NB4 (cell line): ENCODE measurements at places on chromosomes 13 and 19.
A peak's percentile ranks its signal among the peaks of the same experiment; 100 is the strongest.

- DNase-seq: no peak
Observed at GRCh38 chr13:31278869-31279268, 79.1 kb downstream of the B3GLCT start.

- DNase-seq: no peak
Observed at GRCh38 chr13:25727810-25728209, 324.0 kb downstream of the SHISA2 start.

- DNase-seq: no peak
Observed at GRCh38 chr13:74067818-74068217, 66.4 kb downstream of the KLF12 start.

- DNase-seq: no peak
Observed at GRCh38 chr13:23722726-23723453, 152.7 kb downstream of the TNFRSF19 start.

DNA sequence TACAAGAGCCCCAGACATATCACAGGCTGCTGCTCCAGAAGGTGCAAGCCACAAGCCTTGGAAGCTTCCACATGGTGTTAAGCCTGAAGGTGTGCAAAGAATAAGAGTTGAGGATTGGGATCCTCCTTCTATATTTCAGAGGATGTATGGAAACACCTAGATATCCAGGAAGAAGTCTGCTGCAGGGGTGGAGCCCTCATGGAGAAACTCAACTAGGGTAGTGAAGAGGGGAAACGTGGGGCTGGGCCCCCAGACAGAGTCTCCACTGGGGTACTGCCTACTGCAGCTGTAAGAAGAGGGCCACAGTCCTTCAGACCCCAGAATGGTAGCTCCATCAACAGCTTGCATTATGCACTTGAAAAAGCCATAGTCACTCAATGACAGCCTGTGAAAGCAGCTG lies 1444.0 kb downstream of the SLITRK1 start:
- DNase-seq: no peak

DNA sequence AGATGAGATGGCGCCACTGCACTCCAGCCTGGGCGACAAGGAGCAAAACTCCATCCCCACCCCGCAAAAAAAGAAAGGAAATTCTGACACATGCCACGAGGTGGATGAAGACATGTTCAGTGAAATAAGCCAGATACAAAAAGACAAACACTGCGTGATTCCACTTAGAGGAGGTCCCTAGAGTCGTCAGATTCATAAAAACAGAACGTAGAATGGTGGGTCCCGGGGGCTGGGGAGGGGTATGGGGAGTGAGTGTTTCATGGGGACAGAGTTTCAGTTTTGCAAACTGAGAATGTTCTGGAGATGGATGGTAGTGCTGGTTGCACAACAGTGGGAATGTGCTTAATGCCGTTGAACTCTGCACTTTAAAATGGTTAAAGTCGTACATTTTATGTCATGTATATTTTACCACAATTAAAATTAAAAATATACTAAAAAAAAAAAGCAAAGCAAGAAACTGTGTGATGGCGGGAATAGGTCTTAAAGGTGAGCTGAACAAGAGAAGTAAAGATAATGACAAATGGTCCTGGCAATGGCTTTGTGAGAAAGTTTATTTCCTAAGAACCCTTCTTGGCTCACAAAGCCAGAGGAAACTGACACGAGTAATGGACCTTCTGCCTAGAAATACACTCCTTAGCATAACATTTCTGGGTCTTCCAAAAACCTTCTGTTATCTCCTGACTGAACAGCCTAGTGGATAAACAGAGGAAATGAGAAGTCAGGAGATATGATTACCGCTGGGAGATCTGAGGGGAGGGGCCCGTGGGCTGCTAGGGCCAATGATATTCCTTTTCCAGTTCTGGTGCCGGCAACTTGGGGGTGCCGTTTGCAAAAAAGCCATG lies 4.2 kb upstream of the SPC24 start:
- no peak for DNase-seq

DNA sequence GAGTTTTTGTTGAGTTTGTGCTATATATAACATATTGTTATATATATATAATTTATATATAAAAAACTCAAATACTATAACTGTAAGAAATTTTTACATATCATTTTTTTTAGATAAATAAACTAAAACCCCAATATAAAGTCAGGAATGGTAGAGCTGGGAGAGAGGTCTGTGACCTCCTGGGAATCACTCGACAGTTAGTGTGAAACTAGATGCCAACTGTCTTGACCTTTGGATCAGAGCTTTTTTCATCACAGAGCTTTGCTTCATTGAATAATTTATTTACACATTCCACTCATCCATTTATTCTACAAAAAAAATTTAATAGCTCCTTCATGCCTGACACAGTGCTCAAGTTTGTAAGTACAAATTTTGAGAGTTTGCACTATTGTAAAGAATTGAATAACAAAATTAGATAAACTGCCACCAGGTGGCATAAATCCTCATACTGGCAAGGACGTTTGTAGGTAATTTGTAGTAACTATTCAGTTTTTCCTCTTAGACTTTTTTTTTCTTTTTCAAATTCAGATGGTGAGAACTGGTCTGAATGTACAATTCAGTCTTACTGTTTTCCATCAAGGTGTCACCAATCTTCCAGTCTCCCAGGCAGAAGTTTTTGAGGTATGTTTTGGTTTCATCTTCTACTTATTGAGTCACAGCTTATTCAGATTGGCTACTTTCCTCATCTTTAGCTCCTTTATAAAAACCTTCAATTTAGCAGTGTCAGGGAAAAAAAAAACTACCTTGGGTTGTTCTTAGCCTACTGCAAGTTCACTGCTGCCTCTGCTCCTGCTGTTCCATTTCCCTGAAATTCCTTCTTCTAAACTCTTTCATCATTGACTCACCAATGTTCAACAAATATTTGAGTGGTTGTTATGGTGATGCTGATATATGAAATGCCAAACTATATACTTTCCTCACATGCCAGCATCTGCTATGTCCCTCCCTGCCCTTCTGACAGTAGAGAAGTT lies 28.7 kb downstream of the LACC1 start:
- peak; percentile 40 for DNase-seq

GRCh38 chr13:65582160-65582559 lies 1648.0 kb downstream of the PCDH9 start:
- no peak for DNase-seq

DNA sequence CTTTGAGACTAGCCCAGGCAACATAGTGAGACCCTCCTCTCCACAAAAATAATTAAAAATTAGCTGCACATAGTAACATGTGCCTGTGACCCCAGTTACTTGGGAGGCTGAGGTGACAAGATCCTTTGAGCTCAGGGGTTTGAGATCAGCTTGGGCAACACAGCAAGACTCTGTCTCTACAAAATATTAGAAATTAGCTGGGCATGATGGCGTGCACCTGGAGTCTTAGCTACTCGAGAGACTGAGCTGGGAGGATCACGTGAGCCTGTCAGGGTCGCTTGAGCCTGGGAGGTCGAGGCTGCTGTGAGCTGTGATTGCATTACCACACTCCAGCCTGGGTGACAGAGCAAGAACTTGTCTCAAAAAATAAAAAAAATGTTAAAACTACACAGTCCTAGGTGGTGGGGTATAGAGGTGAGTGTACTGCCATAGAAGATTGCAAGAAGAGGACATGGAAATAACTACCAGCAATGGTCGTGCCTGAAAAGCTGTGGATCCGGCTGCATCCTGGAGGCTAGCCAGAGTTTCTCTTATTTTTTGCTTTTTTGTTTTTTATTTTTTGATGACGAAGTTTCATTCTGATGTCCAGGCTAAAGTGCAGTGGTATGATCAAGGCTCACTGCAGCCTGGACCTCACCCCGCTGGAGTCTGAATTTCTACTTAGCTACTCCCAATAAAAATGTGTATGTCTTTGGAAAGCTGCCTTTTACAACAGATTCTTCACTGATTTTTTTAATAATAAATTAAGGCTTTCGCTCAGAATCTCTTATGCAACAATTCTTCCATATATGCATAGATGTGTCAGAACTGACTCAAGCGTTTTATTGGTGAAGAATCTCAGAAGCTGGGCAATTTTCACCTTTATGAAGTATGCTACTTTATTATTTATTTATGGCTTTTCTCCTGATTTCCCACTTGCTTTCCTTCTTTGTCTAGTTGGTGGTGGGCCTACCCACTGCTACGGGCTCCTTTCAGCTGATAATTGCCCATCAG lies 393.8 kb downstream of the TSHZ3 start:
- no peak for DNase-seq

DNA sequence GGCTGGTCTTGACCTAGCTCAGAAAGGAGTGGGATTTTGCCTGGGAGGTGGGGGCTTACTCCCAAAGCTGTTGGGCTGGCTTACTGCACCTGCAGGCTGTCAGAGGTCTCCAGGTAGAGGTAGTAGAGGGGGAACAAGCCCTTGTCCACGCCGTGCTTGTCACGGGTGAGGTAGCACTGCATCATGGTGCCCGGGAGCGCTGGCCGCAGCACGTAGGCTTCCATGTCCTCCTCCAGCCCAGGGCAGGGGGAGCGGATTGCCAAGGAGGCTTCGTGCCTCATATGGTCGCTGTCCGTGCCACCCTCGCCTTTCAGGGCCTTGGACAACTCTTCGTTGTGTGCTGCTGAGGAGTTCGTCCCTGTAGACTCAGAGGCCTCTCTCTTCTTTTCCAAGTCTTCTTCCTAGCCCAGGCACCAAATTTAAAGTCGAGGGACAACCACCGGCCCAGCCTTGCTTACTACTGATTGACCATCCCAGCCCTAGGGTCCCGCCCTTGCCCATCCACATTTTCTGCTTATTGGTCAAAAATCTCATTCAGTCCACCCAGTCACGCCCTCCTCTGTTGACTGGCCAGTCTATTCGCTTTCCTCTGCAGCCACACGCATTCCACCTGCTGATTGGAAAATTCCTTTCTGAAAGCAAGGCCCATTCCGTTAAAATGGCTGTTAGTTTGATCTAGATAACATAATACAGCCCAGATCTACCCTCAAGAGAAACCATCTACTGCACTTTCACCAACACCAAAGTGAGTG lies 10.5 kb downstream of the TULP2 start:
- DNase-seq: no peak

DNA sequence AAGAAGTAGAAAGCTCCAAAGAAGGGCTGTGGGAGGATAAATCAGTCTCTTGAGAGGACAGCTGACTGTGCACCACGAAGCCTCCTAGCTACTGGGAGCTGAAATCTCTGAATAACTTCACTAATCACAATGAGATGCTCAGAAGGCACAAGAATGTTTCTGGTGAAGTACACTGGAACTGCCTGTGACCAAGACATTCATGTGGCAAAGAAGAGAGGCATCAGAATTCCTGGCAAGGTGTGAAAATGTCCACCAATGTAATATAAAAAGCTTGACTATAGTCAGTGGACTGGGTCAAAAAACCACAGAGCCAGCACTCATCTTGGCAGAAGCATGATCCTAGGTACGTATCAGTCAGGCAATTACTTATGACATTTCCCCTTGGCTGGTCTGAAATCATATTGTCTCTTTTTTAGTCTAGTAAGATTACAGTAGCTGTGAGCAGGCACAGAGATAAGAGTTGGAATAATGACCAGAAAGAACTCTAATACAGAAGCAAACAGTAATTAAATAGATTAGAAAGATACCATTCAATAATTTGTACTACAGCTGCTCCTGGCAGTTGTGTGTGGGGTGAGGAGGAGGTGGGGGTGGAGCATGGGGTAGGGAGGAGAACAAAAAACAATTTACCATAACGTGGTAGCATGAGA lies 434.7 kb downstream of the DIAPH3 start:
- DNase-seq: no peak

DNA sequence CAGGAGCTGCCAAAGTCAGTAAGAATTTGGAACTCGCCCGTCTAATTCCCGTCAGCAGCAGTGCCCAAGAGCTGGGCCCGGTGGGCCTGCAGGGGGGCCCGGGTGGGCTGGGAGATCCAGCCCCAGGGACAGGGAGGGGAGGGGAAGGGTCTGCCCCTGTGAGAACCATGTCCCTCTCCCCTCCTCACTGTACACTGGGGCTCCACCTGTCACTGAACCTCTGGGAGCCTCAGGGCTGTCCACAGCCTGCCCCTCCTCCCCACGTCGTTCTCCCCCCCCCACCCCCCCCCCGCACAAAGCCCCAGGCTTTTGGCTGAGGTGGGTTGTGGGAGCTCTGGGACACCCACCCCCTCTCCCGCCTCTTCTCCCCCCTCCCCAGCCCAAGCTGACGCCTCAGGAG lies 8.2 kb downstream of the ZNF296 start:
- no peak for DNase-seq

- DNase-seq: no peak
Observed at GRCh38 chr13:106981051-106981450, 413.1 kb upstream of the ARGLU1 start.

- peak; percentile 80 for DNase-seq
Observed at GRCh38 chr19:40055832-40056504, at the start of gene ZNF780B. Gene ZNF780B, minus strand, starts transcription at chr19:40056231. Its CDS starts 5,899 bp downstream, at chr19:40050332.

GRCh38 chr19:55696301-55697068 lies 21.5 kb downstream of the EPN1 start:
- DNase-seq: no peak

- peak; percentile 7 for DNase-seq
Observed at GRCh38 chr13:53781941-53782340, 753.3 kb downstream of the OLFM4 start.

- no peak for DNase-seq
Observed at GRCh38 chr13:50401049-50401505, 385.8 kb downstream of the KCNRG start.

GRCh38 chr19:51389143-51389542 lies 1.2 kb downstream of the C19orf84 start:
- no peak for DNase-seq

DNA sequence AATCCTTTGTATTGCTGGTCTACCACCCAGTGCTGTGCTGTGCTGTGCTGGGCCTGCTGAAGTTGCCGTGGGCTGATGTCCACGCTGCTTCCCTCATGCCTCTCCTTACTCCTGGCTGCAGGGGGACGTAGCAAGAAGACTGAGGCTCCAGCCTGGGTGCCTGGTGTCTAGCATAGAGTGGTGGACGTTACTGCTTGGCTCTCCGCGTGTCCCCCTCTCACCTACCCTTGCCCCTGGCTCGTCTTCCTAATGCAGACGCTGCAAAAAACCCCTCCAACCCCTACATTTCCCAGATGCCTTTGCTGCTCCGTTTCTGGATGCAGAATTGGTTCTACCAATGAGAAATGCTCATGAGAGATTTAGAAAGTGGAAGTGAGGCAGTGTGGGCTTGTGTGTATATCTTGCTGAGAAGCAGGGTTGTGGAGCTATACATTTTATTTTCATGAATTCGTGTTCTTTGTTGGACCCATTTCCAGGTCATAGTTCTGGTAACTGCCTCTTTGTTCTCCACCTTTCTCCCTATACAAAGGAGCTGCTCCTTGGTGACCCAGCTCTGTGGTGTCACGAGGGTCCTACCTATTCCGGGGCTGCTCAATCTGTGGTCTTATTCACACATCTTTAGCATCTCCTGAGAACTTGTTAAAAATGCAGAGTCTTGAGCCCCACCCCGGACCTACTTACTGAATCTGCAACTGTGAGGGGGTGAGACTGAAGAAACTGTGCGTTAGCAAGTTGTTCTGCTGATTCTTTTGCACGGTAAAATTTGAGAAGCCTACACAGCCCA lies 7.9 kb upstream of the DENND1C start:
- no peak for DNase-seq
